ENCODE measurements at places on chromosomes 7 and 10. TPM values are rescaled to one million over a fixed set of nuclear protein-coding genes. Genes with fewer than 3 reads are reported as not detected.

Gene TRIM50
- not detected for total RNA-seq

DNA sequence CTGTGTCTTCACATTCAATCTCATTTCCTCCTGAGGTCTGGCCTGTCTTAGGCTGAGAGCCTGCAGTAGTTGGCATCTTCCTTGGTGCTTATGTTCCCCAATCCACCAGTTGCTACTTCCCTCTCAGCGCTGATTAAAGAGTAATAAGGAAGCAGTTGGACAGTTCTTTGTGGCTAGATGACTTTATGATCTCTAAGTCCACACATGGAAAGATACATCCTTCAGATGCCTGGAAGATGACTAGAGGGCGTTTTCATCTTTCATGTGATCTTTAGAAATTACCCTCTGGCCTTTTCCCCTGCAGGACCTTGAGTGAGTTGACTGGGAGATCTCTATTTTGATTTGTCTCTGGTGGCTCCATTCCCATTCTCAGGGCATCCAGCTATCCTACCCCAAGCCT is 204.5 kb downstream of the GRM3 start:
- no peaks in the 10 kb centered on the region for H3K36me3 ChIP-seq
- H3K4me1 ChIP-seq = no peaks in the 10 kb centered on the region
- no peak overlapping the region for H3K27ac ChIP-seq
- no peak for DNase-seq

- no peaks in the 10 kb centered on the region for H3K27me3 ChIP-seq
- H3K4me3 ChIP-seq = no peak overlapping the region
- no peak for DNase-seq
- peaks cover 15% of the 10 kb centered on the region for H3K4me1 ChIP-seq
- no peak overlapping the region for H3K27ac ChIP-seq
Measured at GRCh38 chr7:152399344-152399743, 36.5 kb downstream of the KMT2C start.

DNA sequence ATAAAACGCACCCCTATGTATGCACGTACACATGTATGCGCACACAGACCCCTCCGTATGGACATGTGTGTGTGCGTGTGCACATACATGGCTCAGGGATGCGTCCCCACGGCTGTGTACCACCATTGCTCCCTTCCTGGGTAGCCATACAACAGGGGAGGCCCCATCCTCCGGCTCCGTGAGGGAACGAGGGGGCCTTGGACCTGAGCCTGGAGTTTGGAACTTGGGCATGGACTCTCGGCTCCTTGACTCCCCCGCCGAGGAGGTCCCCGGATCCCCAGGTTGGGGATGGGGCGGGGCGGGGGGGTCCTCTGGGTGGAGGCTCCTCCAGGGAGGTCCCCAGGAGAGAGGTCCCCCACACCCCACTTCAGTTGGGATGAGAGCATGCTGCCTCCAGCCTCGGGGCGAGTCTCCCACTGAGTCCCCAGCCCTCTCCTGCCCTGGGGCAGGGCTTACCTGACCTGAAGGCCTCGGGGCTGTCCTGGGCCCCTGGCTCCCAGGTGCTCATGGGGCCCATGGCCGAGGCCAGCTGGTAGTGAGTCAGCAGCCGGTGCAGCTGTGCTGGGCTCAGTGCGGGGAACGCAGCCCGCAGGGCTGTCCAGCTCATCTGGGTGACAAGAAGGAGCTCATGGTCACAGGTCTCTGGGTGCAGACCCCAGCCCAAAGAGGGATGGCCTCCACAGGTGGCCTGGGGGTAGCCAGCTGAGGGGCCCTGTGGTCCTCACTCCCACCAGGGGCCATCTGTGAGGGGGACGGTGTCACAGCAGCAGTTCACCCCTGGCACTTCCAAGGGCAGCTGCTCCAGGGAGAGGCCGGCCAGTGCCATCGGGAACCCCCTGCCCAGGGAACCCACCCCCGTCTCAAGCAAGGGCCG is 29.9 kb downstream of the AP5Z1 start:
- no peak overlapping the region for H3K27ac ChIP-seq
- no peaks in the 10 kb centered on the region for H3K27me3 ChIP-seq
- H3K4me1 ChIP-seq = no peaks in the 10 kb centered on the region
- H3K4me3 ChIP-seq = no peak overlapping the region
- no peak for DNase-seq

Gene STEAP1B
- total RNA-seq = not detected

- no peaks in the 10 kb centered on the region for H3K27me3 ChIP-seq
- DNase-seq = no peak
- H3K27ac ChIP-seq = no peak within 1 kb of the TSS
- H3K36me3 ChIP-seq = peaks cover 14% of the 10 kb centered on the region
Measured at GRCh38 chr7:100464210-100464660, at the start of gene SPACDR. TSS of gene SPACDR (minus strand) at chr7:100464260. CDS start at chr7:100464025, 235 bp downstream.

- no peak for DNase-seq
- no peaks in the 10 kb centered on the region for H3K36me3 ChIP-seq
- no peaks in the 10 kb centered on the region for H3K27me3 ChIP-seq
- no peak overlapping the region for H3K4me3 ChIP-seq
- H3K27ac ChIP-seq = no peak overlapping the region
Measured at GRCh38 chr7:135884495-135885232, 92.5 kb downstream of the MTPN start.

DNA sequence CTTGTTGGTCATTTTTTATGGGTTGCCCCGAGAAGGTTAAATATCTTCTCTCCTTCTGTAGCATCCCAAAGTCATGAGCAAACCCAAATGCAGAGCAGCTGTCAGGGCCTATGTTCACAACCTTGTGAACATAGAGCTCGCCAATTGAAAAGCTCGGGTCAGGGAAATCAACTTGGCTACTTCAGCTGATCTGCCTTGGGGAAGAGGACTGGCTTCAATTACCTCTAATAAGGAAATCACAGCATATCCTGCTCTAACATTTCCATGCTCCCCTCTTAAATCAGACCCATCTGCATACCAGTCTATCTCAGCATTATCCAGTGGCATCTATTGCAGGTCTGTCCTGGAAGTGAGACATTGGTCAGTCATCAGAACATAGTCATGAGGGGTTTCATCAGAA is 105.6 kb downstream of the ANKRD26 start:
- no peak overlapping the region for H3K4me3 ChIP-seq
- H3K27ac ChIP-seq = no peak overlapping the region
- no peaks in the 10 kb centered on the region for H3K36me3 ChIP-seq
- DNase-seq = no peak

DNA sequence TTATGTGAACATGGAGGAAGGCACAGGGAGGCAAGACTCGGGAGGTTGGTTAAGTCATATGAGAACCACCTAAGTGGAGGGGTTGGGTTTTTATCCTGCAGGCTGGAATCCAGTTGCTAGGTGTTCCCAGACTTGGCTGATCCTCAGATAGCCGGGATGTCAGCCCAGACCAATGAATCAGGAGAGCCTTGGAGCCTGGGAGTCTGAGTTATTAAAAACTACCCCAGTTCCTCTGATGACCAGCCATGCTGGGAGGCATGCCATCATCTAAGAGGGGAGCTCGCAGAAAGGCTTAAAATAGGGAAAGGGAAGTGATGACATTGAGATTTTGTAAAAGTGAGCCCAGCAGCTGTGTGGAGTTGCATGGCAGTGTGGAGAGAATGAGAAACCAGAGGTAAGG is 238.1 kb downstream of the ZNF248 start:
- H3K27me3 ChIP-seq = no peaks in the 10 kb centered on the region
- no peak overlapping the region for H3K4me3 ChIP-seq
- no peak overlapping the region for H3K27ac ChIP-seq
- DNase-seq = no peak
- no peaks in the 10 kb centered on the region for H3K4me1 ChIP-seq
- H3K36me3 ChIP-seq = no peaks in the 10 kb centered on the region

DNA sequence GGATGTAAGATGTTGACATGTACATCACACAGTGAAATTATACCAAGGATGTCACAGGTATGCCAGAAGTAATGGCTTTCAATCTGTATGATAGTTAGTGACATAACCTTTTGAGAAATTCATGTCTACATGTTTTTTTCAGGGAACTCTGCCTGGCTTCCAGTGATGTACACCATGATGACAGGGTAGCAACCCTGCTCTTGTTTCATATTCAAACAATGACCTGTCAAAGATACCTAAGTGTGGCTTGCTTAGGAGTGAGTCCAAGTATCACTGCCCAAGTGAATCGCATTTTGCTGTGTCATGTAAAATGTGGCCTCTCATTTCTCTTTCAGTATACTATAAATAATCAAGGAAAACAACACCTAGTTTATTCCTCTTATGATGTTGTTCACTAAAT is 205.8 kb upstream of the DKK1 start:
- DNase-seq = no peak
- no peak overlapping the region for H3K27ac ChIP-seq
- no peaks in the 10 kb centered on the region for H3K4me1 ChIP-seq
- no peaks in the 10 kb centered on the region for H3K36me3 ChIP-seq
